ENCODE measurements at places on chromosomes 3 and 15.

GRCh38 chr3:143831208-143831607 lies 17.1 kb downstream of the SLC9A9 start:
- no peak for DNase-seq

- no peak for DNase-seq
Measured at GRCh38 chr15:35055416-35056105, 29.5 kb downstream of the NANOGP8 start.

DNA sequence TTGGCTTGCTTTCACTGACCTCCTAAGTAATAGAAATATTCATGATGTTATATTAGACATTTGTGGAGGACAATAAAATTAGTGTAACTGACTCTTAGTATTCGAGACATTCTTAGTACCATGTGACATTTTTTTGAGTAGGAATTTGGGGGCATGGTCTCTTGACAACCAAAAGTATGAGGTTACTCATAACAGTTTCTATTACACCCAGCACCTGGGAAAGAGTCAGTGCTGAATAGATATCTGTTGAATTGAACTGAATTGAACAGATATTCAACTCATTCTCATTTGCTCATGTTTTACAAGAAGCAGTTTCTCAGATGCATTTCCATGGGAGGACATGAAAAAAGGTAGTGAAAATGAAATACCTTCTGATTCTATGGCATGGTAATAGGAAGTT lies 84.4 kb downstream of the CMSS1 start:
- no peak for DNase-seq

DNA sequence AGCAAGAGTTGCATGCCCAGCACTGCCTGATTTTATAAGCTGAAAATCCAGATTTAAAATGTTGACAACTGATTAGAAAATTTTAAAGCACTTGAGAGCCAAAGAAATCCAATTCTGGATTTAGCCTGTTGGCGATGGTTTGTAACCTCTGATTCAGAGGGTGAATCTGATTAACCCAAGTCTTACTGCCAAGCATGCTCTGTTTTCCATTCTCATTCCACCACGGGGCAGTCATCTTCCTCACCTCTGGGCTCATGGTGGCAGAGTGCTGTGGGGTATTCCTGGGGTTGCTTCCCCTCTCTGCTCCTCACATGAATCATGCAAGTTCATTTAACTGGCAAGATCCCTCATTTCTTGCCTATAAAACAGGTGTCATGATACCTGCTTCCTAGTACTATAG lies 342.2 kb downstream of the EPHB1 start:
- no peak for DNase-seq

Data from stimulated activated CD8-positive, alpha-beta memory T cell treated with anti-CD3 and anti-CD28 coated beads, Interleukin-15, amount 100 ng/mL, for 48 hours (primary cell).